Erythroblast (primary cell): ENCODE measurements at places on chromosomes 6 and 20.

DNA sequence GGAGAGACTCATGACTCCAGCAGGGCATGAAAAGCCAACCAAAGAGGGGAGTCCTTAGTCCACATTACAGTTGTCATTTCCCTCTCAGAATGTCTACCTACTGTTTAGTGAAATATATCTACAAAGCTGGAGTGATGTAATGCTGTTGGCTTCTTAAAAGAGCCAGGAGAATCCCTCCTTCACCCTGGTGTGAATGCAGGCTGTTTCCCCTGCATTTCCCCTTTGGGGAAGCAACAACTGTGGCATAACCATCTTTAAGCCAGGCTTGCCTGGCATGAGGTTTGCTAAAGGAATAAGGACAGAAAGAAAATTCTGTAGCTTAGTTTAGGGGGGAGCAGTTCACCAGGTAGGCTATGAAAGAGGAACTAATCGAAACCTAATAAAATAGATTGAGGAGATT is 129.5 kb downstream of the CRYBG1 start:
- no peak for DNase-seq

DNA sequence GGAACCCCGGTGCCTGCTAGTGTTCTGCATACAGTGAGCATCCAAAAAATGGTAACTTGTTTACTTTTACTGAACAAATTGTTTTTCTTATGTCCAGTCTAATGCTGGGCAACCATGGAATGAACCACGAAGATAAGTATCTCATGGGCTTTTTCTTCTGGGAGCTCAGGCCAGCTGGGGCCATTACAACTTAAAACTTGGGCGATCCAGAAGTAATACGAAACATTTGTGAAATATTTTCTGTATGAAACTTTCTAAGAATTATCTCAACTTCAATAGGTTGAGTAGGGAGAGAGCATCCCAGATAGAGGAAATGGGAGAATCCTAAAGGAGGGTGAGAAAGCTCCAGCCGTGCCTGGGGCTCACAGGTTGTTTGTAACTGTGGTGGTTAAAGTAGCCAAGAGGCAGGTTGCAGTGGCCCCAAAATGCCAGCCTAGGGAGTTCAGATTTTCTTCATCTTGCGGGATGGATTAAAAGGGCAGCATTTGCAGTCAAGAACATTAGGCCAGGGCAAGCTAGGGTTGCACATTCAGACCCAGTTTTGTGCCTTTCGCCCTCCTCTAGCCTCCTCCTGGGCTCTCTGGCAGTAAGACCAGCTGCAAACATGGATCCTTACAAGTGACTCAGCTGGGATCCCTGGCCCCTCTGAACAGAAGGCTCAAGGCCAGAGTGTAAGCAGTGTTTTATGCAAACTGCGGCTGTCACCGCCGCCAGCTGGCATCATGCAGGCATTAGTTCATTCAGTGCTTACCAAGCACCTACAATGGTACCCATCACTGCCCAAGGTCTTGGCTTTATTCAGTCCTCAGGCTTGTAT is 41.5 kb downstream of the ELMO2 start:
- DNase-seq, result no peak

DNA sequence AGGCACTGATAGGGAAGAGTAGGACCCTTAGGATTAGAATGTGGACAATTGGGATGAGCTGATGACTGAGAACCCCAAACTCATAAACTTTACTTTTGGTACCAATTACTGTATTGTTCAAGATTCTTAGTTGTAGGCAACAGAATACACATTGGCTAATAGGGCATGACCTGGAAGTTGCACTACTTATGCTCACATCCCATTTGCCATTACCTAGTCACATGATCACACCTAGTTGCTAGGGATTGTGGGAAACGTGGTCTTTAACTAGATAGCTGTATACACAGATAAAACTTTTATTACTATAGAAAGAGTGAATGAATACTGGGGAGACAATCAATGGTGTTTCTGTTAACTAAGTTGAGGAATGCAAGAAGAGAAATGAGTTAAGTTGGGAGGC is 113.4 kb upstream of the AKIRIN2 start:
- DNase-seq, result no peak

DNA sequence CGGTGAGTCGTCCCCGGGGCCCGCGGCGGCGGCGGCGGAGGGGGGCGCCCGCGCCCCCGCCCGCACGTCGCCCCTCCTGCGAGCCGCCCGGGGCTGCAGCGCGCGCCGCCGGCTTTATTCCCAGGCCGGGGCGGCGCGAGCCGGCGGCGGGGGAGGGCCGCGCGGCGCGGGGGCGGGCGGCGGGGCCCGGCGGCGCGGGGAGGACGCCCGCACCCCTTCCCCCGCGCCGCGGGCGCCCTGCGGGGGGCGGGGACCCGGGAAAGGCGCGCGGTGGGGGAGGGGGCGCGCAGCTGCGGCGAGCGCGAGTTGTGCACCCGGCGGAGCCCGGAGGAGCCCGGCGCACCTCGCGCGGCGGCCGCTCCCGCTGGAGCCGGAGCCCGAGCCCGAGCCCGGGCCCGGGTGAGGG is 646 bp downstream of the HMGA1 start:
- DNase-seq, result peak; percentile 80

DNA sequence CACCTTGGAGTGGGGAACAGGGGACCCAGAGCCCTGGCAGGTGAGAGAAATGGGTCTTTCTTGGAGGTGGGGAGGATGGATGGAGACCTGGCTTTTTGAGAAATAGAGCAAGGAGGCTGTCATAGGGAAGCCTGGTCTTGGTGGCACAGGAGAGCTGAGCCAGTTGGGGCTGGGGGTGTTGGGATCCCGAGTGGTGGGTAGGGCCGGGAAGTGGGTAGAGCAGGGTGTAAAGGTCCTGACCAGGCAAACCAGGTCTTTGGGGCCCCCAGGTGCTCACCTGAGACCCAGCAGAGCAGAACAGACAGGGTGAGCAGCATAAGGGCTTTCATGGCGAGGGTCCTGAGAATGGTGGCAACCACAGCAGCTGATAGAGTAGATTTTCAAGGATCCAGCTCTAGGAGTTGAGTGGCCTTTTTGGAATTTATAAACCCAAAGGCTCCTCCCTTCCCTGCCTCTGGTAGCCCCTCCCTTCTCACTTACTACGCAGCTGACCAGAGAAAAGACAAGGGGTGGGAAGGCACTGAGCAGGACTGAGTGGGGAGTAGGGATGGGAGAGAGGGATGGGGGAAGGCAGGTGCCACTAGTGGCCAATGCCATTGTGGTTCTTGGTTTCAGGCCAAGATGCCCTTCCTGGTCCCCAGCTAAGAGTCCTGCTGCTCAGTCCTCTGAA is at the start of gene LY6G6C:
LY6G6C (minus strand) TSS at position 396 of the 670 bp plus-strand sequence; CDS start at position 329, 67 bp downstream.
- no peak for DNase-seq

GRCh38 chr6:165876588-165876987 is 213.5 kb upstream of the PDE10A start:
- no peak for DNase-seq

DNA sequence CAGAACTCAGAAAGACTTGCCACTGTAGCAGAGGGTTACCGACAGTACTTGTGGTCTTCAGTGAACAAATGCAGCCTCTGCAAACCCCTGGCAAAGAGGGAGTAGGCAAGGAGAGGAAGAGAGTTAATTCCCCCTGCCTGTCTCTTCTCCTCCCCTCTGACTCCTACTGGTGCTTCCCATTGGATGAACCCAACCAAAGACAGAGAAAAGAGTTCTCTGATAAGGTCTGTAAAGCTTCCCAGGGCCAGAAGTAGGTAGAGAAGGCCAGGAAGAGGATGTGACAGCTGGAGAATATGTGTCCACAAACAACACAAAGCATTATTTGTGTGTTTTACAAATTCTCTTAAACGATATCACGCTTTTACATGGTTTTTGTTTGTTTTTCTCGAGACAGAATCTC is 72.8 kb upstream of the SHLD1 start:
- no peak for DNase-seq

GRCh38 chr6:158253248-158253647 is 59.0 kb upstream of the TULP4 start:
- DNase-seq, result no peak

DNA sequence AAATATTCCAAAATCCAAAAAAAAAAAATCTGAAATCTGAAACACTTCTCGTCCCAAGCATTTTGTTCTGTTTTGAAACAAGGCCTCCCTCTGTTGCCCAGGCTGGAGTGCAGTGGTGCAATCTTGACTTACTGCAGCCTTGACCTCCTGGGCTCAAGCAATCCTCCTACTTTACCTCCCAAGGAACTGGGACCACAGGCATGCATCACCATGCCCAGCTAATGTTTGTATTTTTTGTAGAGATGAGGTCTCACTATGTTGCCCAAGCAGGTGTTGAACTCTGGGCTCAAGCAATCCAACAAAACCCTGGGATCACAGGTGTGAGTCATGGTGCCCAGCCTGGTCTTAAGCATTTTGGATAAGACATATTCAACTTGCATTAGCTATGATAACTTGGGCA is 13.6 kb downstream of the SESN1 start:
- DNase-seq, result no peak

DNA sequence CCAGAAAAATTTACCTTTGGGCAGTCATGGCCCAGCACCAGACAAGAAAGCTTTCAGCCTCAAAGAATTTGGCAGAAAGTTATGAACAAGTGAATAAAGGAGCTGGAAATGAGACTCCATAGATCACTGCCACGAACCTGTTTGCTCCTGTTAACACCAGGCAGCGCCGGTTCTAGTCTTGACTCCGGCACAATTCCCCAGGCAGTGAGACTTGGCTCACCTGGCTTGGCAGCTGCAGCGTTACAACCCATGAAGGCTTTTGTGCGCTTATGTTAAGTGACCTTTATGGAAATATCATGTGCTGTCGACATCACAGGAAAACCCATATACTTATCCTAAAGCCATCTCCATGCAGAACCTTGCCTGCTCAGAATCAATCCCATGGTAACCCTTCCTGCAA is 22.2 kb upstream of the FOXC1 start:
- no peak for DNase-seq

- DNase-seq, result peak; percentile 82
Measured at GRCh38 chr6:32194825-32195651, 2.6 kb upstream of the GPSM3 start.

- no peak for DNase-seq
Measured at GRCh38 chr20:14536738-14537137, 199.3 kb upstream of the FLRT3 start.

- DNase-seq, result no peak
Measured at GRCh38 chr6:37435816-37436215, 2.8 kb downstream of the CMTR1 start.

- no peak for DNase-seq
Measured at GRCh38 chr20:19969507-19970255, 47.5 kb upstream of the NAA20 start.

GRCh38 chr20:1182106-1182505 is 2.7 kb downstream of the TMEM74B start:
- DNase-seq, result no peak

- DNase-seq, result no peak
Measured at GRCh38 chr20:24350923-24351368, 118.5 kb upstream of the SYNDIG1 start.

- no peak for DNase-seq
Measured at GRCh38 chr6:90025523-90026061, 131.3 kb downstream of the GJA10 start.

- DNase-seq, result no peak
Measured at GRCh38 chr6:2547355-2547754, 203.4 kb downstream of the MYLK4 start.

DNA sequence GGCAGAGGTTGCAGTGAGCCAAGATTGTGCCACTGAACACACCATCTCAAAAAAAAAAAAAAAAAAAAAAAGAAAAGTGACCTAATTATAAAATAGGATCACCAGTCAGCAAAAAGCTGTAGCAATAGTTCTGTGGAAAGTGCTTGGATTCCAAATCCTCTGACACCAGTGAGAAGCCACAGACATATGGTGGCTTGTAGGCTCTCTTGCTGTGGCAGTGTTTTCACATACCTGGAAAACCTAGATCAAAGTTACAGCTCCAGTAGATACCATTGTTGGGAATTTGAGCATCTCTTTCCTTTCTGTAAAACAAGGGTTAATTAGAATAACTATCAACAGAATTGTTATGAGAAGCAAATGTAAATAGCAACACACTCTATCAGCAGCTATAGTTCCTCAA is 4.1 kb downstream of the CCDC170 start:
- DNase-seq, result no peak

- DNase-seq, result no peak
Measured at GRCh38 chr20:59825944-59826759, 107.3 kb downstream of the SYCP2 start.

DNA sequence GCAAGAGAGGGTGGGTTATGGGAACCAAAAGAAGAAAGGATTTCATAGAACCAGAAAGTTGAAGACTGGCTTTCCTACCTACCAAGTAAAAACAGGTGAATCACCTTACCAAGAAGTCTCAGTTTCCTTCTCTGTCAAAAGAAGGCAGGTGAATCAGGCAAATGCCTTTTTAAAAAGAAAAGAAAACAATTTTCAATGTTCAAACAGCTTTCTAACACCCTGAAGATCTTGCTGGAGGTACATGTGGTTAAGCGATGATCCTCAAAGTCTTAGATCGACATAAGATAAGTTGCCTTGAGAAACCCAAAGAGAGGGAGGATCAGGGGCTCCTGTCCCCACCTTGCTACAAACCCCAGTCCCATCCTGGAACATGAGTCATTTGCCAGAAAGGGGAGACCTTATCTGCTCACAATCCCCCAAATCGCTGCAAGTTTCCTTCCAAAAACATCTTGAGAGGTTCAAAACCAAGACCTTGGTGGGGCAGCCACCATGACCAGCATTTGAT is 71.6 kb downstream of the NFATC2 start:
- DNase-seq, result no peak

- DNase-seq, result no peak
Measured at GRCh38 chr6:26445934-26446667, 5.8 kb downstream of the BTN3A3 start.

DNA sequence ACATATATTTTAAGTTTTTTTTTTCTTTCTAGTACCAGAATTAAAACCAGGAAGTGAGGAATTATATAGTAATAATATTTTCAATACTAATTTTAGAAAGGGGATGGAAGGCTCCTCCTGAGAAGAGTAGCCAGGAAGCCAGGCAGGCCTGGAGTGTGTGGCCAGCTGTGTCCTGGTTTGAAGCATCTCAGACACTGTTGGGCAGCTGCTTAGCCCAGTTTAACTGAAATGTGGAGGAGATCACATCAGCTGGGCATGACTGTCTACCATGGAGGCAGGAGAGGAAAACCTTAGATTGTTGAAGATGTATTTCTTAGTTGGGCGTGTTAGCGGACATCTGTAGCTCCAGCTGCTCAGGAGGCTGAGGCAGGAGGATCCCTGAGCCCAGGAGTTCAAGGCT is 142.2 kb downstream of the ARID1B start:
- no peak for DNase-seq

DNA sequence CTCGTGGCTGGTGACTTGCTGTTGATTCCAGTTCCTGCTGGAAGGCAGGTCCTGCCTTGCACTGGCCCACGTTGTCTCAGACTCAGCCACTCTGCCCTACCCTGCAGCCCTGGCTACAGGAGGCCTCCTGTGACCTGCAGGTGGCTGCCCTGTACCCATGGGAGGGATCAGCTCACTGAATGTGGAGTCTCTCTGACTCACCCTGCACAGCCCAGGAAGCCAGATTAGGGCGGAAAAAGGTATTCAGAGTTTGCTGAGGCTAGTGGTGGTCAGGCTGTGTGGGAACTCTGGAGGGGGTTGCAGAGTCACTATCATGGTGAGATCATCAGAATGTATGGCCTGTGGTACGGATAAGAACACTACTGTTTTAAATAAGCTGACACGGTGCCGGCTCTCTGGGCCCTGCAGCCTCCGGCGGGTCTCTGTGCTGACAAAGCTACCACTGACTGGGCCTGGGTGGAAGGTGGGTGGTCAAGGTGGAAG is 24.7 kb upstream of the PYGB start:
- peak; percentile 61 for DNase-seq

GRCh38 chr6:158863646-158864045 is 44.5 kb upstream of the EZR start:
- no peak for DNase-seq

- no peak for DNase-seq
Measured at GRCh38 chr6:161584051-161584450, 310.2 kb upstream of the AGPAT4 start.
